Activated CD8-positive, alpha-beta memory T cell treated with anti-CD3 and anti-CD28 coated beads for 48 hours (primary cell): ENCODE measurements at places on chromosomes 2 and 18.

DNA sequence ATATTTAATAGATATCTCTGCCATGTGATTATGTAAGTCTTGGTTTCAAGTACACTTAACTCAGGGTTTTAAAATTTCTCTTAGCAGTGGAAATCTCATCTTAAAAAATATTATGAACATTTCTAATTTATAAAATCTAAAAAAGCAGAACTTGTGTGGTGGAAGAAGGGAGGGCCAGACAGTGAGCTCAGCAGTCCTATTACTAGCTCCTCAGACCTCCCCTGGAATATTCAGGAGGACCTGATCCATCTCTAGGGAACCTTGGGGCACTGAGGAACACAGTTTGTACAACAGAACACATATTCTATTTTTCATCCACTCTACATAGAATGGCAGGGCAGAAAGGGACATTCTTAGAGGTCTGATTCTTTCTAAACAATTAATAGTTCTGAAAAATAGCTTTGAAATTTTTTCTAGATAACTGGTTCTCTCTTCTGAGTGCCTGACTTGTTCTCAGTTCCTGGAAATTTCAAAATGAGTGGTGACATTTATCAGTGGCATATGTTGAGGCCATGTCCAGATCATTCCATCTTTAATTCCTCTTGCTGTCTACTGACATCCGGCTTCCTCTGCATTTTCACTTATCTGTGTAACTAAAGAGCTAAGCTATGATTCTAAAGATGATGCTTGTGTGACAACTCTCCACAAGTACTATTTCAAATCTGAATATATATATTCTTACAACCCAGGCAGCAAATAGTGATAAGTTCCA is 8.2 kb upstream of the MAP4K4 start:
- DNase-seq, result no peak

- DNase-seq, result no peak
These were observed 49.8 kb downstream of the CAB39 start for GRCh38 chr2:230762317-230762896.

DNA sequence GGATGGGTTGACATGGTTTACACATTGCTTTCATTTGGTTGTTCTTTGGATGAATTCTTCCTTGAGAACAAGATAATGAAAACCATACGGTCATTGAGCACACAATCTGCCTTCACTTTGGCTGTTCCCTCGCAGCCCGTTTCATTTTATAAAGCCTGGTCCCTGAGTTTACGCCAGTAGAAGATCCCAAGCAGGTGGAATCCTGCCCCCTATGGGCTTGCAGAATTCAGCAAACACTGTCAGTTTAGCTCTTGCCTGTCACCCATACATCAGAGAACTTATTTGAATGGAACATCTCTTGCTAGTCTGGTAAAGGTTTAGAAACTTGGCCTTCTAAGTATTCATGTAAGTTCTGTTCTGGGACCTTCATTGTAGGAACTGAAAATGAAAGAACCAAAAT is 666.4 kb upstream of the ZEB2 start:
- DNase-seq, result no peak

DNA sequence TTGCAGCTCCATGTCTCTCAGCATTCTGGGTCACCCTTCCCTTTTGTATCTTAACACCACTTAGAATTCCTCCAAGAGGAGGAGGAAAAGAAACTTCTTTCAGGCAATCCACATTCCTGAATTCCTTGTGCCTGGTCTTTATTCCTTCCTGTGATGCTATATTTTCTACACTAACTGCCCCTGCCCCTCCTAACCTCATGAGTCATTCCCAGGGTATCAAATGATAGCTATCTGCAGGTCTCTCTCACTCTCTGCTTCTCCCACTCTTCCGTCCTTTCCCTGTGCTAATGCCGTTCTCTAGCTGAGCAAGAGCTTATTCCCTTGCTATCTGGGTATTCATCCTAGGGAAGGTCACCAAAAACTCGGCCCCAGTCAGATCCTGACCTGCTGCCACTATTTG is 395.0 kb upstream of the TCF4 start:
- DNase-seq, result no peak

GRCh38 chr18:33839452-33840211 is 261.6 kb downstream of the ASXL3 start:
- DNase-seq, result no peak

- no peak for DNase-seq
These were observed 22.0 kb downstream of the GPC1 start for GRCh38 chr2:240457223-240458043.

- DNase-seq, result no peak
These were observed 17.6 kb upstream of the PPP4R1 start for GRCh38 chr18:9631814-9632496.

- no peak for DNase-seq
These were observed 264.8 kb downstream of the C1D start for GRCh38 chr2:67797801-67798540.
